ENCODE measurements at places on chromosomes 13 and 19. TPM values are rescaled to one million over a fixed set of nuclear protein-coding genes. Genes with fewer than 3 reads are reported as not detected.
A peak's percentile ranks its signal among the peaks of the same experiment; 100 is the strongest.

DNA sequence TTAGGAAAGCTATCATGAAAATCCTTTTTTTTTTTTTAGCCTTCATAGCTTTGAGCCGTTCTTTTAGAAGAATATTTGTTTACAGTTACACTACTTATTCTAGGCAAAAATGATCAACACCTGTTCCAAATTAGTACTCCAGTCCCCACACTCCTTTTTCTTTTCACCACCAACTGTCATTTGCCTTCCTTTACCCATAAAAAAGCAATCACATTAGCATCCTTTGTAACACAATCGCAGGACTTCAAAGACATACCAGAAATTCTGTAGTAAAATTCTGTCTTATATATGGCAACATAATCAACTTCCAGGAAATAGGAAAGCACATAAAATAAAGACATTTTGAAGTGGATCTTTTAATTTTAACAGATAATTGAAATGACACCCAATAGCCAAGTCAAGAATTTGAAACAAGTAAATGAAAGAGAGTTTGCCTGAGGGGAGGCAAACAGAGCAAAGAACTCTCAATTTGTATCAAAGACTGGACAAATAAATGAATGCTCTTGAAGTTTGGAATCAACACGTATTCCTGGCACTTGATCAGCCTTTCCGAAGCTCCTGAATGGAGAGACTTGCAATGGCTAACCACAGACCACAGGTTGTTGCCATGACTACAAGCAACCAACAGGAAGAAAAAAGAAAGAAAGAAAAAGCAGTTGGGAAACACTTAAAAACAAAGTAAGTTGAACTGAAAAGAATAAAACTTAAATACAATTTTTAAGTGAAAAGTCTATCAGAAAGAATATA lies 206.8 kb downstream of the PCDH9 start:
- no peak overlapping the region for H3K27ac ChIP-seq
- no peaks in the 10 kb centered on the region for H3K36me3 ChIP-seq
- H3K27me3 ChIP-seq, result no peaks in the 10 kb centered on the region
- H3K4me3 ChIP-seq, result no peak overlapping the region

- no peak overlapping the region for H3K27ac ChIP-seq
- H3K27me3 ChIP-seq, result no peaks in the 10 kb centered on the region
- DNase-seq, result no peak
- H3K36me3 ChIP-seq, result no peaks in the 10 kb centered on the region
- no peaks in the 10 kb centered on the region for H3K4me1 ChIP-seq
- no peak overlapping the region for H3K4me3 ChIP-seq
Measured at GRCh38 chr13:40682449-40683240, 16.2 kb upstream of the FOXO1 start.

DNA sequence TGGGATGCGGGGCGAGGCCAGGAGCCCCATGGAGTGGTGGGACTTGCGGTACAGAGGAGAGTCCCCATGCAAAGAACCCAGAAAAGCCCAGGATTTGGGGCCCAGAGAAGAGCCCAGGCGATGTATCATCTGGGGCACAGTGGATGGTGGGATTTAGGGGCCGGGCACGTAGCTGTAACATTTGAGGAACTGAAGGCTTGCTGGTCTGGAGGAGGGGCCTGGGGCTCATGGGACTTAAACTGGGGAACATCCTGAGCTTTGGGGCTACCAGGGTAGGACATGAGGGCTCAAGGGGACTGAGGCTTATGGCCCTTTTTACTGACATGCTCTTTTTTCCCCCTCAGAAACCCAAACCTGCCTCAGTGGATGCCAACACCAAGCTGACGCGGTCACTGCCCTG lies 13.5 kb downstream of the MED25 start:
- H3K27me3 ChIP-seq, result no peaks in the 10 kb centered on the region
- H3K27ac ChIP-seq, result no peak overlapping the region
- peaks cover 93% of the 10 kb centered on the region for H3K36me3 ChIP-seq
- no peaks in the 10 kb centered on the region for H3K4me1 ChIP-seq

- no peak overlapping the region for H3K27ac ChIP-seq
- no peaks in the 10 kb centered on the region for H3K27me3 ChIP-seq
- H3K4me1 ChIP-seq, result no peaks in the 10 kb centered on the region
Measured at GRCh38 chr13:68810660-68811059, 1297.0 kb upstream of the ATXN8OS start.

DNA sequence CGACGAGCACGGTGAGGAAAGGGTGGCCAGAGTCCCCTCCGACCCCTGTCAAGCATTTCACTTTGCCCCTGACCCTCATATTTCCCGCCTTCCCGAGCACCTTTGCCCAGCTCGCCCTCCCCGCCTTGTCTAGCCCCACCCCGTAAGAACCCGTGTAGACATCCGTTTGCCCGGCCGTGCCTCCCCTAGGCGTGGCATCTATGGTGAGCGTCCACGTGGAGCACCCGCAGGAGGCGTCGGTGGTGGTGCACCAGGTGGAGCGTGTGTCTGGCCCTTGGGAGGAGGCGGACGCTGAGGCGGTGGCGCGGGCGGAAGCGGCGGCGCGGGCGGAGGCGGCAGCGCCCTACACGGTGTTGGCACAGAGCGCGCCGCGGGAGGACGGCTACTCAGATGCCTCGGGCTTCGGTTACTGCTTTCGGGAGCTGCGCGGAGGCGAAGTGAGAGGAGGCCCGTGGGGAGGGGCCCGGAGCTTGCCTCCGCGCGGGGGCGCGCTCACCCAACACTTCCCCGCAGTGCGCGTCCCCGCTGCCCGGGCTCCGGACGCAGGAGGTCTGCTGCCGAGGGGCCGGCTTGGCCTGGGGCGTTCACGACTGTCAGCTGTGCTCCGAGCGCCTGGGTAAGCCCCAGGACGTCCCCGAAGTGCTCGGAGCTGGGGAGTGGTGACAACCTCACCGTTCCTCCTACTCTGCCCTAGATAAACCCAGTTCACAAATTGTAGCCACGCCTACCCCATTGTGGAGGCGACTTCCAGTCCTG lies 4.2 kb downstream of the LTBP4 start:
- H3K27me3 ChIP-seq, result peaks cover 4% of the 10 kb centered on the region
- no peaks in the 10 kb centered on the region for H3K36me3 ChIP-seq
- peak overlapping the region; percentile 71 for H3K27ac ChIP-seq
- peak overlapping the region; percentile 72 for H3K4me3 ChIP-seq

DNA sequence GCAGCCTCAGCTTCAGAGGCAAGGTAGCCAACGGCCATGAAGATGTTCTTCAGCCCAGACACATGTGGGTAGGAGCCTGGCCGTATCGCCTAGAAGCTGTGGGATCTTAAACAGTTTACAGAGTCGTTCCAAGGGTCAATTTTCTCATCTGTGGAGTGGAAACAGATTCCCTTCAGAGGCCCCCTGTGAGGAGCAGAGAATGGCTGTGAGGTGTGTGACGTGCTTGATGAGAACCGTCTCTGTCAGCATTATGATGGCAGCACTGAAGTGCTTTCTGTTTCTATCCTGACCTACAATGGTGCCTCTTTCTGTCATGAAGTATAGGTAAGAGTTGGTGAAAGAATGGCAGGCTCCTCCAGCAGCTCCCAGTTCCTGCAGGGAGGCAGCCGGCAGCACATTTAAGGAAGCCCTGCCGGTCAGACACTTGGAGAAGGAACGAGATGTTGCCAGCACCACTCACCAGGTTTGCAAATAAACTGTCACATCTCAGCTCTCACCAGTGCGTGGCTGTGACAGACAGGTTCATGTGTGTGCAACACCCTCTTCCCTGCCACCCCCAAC lies 277.3 kb downstream of the FOXO1 start:
- peak overlapping the region; percentile 80 for H3K4me3 ChIP-seq
- no peaks in the 10 kb centered on the region for H3K36me3 ChIP-seq
- H3K27ac ChIP-seq, result peak overlapping the region; percentile 78
- no peaks in the 10 kb centered on the region for H3K27me3 ChIP-seq
- DNase-seq, result peak; percentile 67

DNA sequence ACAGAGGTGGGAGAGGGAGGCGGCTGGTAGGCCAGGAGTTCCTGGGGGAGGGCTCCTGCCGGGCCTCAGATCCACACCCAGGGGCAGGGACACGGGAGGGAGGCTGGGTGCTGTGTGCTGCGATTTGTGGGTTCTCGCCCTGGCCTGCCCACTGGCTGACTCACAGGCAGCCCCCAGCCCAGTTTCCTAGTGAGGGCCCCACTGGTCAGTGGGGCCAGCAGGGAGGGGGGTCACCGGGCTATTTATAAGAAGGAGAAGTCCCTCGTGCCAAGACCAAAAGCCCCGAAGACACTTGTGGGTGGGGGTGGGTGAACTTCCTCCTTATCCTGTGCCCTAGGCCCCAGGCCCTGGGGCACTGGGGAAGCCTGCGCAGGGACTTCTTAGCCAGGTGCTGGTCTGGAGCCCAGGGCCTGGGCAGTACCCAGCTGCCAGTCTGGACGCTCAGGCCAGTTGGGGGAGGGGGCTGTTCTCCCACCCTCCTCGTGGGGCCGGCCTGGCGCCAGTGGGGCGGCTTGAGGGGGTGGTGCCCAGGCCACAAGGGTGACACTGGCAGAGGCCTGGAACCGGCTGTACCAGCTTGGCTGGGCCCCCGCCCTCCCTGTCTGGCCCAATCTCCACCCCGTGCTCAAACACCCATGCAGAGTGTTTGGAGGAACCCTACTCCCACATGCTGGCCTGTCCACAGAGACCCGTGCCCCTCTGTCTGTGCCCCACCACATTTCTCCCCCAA lies 5.0 kb upstream of the JUNB start:
- DNase-seq, result no peak
- H3K36me3 ChIP-seq, result no peaks in the 10 kb centered on the region
- H3K4me1 ChIP-seq, result peaks cover 61% of the 10 kb centered on the region
- no peak overlapping the region for H3K4me3 ChIP-seq
- H3K27ac ChIP-seq, result peak overlapping the region; percentile 98
- H3K27me3 ChIP-seq, result no peaks in the 10 kb centered on the region

GRCh38 chr13:64672751-64673150 lies 2557.4 kb downstream of the PCDH9 start:
- no peak overlapping the region for H3K4me3 ChIP-seq
- H3K27ac ChIP-seq, result no peak overlapping the region
- DNase-seq, result no peak
- no peaks in the 10 kb centered on the region for H3K4me1 ChIP-seq

DNA sequence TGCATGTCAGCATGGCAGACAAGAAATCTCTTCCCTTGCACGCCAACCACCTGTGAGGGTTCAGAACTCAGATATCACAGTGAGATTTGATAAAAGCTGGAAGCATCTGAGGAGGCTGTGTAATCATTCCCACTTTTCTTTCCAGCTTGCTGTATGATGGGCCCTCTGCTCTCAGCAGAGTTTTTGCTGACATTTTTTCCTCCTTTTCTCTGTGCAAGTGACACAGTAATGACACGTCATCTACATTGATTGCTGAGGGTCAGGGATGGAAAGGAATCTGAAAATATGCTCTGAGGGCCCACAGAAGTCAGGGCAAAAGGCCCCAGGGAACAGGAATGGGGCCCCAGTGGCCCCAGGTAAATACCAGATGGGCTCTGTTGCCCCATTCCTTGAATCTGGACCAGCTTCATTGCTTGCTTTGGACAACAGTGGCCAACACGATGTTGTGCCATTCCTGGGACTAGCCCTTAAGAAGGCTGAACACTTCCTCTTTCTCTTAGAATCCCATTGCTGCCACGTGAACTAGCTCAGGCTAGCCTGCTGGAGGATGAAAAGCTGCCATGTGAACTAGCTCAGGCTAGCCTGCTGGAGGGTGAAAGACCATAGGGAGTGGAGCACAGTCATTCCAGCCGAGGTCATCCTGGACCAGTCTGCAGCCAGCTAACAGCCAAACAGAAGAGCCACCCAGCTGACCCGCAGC lies 68.2 kb downstream of the CACNA1A start:
- H3K27ac ChIP-seq, result no peak overlapping the region
- H3K27me3 ChIP-seq, result no peaks in the 10 kb centered on the region
- no peak overlapping the region for H3K4me3 ChIP-seq
- H3K4me1 ChIP-seq, result no peaks in the 10 kb centered on the region
- DNase-seq, result no peak

GRCh38 chr13:46544208-46544607 lies 8.8 kb upstream of the LRCH1 start:
- no peaks in the 10 kb centered on the region for H3K4me1 ChIP-seq
- no peak overlapping the region for H3K4me3 ChIP-seq
- no peak overlapping the region for H3K27ac ChIP-seq
- H3K27me3 ChIP-seq, result no peaks in the 10 kb centered on the region

- DNase-seq, result no peak
- H3K4me1 ChIP-seq, result peaks cover 5% of the 10 kb centered on the region
- no peak overlapping the region for H3K4me3 ChIP-seq
Measured at GRCh38 chr19:13010038-13010991, 15.0 kb downstream of the NFIX start.

DNA sequence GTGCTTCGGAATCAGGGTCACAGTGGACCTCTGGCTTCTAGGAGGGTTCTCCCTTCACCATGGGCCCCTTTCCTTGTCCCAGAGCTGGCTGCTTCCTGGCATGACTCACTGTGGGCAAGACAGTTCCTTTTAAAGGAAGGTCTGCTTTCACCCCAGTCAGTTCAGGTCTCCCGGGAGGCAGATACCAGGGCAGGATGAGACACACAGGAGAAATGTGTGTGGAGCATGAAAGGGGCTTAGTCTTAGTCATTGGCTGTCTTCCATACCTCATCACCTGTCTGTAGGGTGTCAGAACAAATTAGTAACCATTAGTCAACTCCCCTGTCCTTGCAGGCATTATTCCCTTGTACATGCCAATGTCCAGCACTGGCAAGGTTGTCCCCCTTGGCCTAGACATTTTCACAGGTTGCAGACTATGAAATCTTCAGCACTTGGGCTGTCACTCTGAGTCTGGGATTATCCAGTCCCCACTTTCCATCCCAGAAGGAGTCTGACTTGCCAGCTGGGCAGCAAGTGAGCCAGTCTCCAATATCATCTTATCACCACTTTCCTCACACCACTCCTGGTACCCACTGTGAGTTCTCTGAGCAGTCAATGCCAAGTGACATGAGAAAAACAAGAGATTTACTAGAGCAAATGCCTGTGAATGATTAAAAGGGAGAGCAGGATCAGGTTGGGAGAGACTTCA lies 76.8 kb upstream of the MEDAG start:
- H3K4me1 ChIP-seq, result no peaks in the 10 kb centered on the region
- DNase-seq, result no peak
- no peaks in the 10 kb centered on the region for H3K27me3 ChIP-seq
- H3K36me3 ChIP-seq, result no peaks in the 10 kb centered on the region
- no peak overlapping the region for H3K4me3 ChIP-seq
- no peak overlapping the region for H3K27ac ChIP-seq

GRCh38 chr19:4456843-4457653 lies 546 bp downstream of the UBXN6 start:
- peak overlapping the region; percentile 83 for H3K27ac ChIP-seq
- peak overlapping the region; percentile 64 for H3K4me3 ChIP-seq
- H3K27me3 ChIP-seq, result no peaks in the 10 kb centered on the region
- H3K36me3 ChIP-seq, result peaks cover 4% of the 10 kb centered on the region
- peaks cover 10% of the 10 kb centered on the region for H3K4me1 ChIP-seq
- DNase-seq, result no peak

GRCh38 chr13:39952249-39953233 lies 297.1 kb downstream of the COG6 start:
- no peak for DNase-seq
- H3K4me1 ChIP-seq, result peaks cover 13% of the 10 kb centered on the region
- H3K27ac ChIP-seq, result no peak overlapping the region
- no peak overlapping the region for H3K4me3 ChIP-seq
- H3K27me3 ChIP-seq, result no peaks in the 10 kb centered on the region

- H3K27me3 ChIP-seq, result peaks cover 16% of the 10 kb centered on the region
- no peaks in the 10 kb centered on the region for H3K36me3 ChIP-seq
- no peak overlapping the region for H3K4me3 ChIP-seq
- H3K4me1 ChIP-seq, result peaks cover 6% of the 10 kb centered on the region
- DNase-seq, result no peak
- H3K27ac ChIP-seq, result no peak overlapping the region
Measured at GRCh38 chr19:12838886-12839756, 806 bp downstream of the MAST1 start.

GRCh38 chr19:35442091-35442490 lies 6.0 kb upstream of the FFAR2 start:
- no peaks in the 10 kb centered on the region for H3K4me1 ChIP-seq
- no peaks in the 10 kb centered on the region for H3K36me3 ChIP-seq
- no peaks in the 10 kb centered on the region for H3K27me3 ChIP-seq

C1QTNF9 gene
- total RNA-seq, result not detected

NLRP12 gene
- total RNA-seq, result 0.14 TPM

TJP3 gene
- total RNA-seq, result 13.0 TPM

RFPL4AL1 gene
- not detected for total RNA-seq

Measured in naive thymus-derived CD4-positive, alpha-beta T cell (primary cell).